ENCODE measurements at places on chromosomes 7 and 10.

- no peak for DNase-seq
These were observed 82.5 kb upstream of the TBX20 start for GRCh38 chr7:35336444-35336843.

DNA sequence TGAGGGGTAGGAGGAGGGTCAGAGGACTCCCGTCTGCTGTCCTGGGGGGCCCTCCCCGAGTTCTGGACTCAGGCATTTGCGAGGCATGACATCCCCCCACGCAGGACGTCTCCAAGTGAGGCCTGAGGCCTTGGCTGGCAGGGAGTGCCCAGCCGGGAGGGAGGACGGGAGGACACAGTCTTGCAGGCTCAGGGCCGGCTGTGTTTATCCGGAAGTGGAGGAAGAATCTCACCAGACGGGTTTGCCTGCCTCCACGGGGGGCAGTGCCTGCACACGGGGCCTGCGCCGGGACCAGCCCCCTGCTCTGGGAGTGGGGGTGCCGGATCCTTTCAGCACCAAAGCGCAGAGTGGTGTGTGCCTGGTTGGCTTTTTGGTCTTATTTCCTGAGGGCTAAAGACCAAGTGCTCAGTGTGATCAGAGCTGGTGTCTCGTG, 10.9 kb downstream of the PWWP2B start:
- peak; percentile 80 for DNase-seq

DNA sequence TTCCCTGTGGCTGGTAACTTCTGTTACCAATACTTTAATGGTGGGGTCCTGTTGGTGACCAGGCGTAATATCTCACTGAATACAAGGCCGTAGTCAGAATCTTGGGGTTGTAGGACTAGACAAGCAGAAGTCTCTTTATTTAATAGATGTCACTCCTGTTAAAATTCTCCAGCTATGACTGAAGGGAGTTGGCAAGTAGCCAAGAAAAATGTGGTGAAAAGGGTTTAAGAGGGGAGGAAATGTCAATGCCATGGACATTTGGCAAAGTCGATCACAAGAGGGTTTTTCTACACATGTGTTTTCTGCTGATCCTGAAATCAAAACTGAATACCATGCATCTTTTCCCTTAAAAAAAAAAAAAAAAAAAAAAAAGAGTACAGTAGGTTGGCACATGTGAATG, 533.5 kb downstream of the AUTS2 start:
- DNase-seq: peak; percentile 54

- DNase-seq: no peak
These were observed 265.7 kb upstream of the NPY start for GRCh38 chr7:24018331-24018730.

DNA sequence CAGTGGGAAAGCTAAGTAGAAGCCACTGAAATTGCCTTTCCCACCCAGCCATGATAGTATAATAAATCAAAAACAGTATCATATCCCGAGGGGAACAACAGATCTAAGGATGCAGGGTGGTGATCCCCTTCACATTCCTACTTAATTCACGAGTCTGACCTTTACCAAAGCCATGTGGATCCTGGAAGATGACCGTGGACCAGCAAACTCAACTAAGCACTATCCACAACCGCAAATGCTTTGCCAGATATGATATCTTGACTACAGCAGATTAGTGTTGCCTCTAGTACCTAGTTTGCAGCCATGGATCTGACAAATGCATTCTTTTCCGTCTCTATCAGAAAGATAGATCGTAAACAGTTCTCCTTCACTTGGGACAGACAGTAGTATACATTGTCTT, 67.3 kb upstream of the IL6 start:
- no peak for DNase-seq

- DNase-seq: no peak
These were observed 32.1 kb upstream of the ADO start for GRCh38 chr10:62772186-62772974.

DNA sequence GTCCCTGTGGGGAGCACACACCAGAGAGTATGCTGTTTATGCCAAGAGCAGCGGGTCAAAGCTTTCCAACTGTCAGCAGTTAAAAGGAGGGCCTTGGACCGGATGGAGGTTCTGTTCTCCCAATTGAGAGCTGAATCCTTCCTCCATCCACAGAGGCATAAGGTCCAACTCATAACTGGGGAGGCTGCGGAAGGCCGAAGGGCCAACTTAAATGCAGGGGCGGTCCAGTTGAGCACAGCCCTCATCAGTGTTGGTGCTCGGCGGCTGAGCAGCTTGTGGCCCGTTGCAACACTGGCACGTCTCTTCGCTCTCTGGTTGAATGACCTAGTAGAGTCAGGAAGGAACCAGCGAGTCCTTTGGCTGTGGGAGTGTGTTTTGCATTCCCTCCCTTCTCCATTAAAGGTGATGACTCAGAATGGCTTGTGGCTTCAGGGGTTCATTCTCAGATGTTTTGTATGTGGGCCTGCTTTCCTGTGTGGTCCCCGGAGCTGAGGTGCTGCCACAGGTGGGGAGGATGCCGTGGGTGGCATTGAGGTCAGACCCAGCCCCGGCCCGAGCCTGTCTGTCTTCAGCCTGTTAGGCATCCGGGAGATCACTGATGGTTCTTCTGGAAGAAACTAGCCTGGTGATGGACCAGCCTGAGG, 44.8 kb upstream of the DMBT1 start:
- no peak for DNase-seq

DNA sequence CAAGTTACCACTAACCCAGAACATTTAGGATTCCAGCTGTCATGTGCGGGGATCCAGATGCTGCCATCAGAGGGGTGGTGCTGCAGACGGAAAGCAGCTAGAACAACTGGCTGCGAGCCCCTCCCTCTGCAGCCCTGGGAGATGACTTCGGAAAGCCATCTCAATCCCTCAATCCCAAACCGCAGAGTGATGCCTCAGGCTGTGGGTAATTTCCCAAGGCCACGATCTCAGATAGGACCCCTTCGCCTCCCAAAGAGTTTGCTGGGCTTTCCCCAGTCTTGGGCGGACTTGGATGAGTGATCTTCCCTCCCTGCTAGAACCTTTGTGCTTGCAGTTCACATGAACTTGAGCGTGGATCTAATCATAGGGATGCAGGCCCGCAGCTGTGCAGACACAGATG, 71.3 kb upstream of the EN2 start:
- DNase-seq: no peak

DNA sequence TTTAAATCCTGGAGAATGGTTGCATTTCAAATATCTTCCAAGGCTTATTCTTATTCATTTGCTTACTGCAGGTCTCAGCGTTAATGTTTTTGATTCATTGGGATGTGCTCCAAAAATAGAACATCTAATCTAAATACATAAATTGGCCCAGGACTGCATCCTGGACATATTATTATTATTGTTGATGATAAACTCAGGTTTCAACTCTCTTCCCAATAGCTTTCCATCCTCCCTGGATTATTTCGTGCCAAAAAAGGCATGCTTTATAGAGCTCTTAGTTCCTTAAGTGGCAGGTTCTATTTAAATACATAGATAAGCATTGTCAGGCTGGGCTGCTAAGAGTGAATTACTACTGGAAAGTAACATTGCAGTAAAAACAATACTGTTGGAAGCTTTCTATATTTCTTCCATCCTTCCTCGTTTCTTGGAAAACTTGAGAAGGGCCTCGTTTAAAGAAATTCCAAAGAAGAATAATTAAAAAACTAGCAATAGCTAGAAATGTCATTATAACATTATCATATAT, 14.7 kb upstream of the PRKAR2B start:
- no peak for DNase-seq

DNA sequence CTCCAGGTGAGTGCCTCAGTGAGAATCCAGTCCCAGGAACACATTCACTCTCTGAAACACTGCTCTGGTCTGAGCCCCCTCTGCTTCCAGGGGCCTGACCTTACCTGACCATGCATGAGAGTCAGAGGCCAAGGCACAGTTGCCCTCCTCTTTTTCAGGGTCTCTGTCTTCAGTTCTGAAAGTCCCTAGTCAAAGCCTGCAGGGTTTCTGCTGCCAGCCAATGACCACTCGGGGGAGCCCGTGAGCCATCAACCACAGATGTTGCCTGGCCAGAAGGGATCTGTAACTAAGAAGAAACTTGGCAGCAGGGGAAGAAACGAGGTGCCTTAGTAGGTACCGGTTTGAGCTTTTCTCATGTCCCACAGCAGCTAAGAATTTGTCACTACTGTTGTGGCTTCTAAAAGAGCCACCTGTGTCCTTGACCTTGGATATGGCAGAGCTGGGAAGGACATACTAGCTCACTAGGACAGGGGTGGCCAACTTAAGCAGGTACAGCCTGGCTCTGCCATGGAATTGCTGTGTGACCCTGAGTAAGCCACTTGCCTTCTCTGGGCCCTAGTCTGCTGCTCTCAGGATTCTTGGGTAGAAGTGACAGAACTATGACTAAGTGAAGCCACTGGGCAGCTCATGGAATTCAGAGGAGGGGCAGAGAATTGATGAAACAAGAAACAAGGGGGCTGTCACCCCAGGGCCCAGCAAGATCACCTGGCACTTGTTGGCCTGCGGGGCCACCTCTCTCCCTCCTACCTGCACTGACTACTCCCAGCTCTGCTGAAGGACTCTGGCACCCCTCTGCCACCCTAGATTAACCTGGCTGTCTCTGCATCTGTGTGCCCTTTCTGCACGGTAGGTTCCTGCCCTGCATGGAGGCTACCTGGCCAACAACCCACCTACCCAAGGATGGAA, 83.8 kb upstream of the GPR26 start:
- peak; percentile 83 for DNase-seq
